ENCODE measurements at places on chromosomes 5 and 9.
A peak's percentile ranks its signal among the peaks of the same experiment; 100 is the strongest.

DNA sequence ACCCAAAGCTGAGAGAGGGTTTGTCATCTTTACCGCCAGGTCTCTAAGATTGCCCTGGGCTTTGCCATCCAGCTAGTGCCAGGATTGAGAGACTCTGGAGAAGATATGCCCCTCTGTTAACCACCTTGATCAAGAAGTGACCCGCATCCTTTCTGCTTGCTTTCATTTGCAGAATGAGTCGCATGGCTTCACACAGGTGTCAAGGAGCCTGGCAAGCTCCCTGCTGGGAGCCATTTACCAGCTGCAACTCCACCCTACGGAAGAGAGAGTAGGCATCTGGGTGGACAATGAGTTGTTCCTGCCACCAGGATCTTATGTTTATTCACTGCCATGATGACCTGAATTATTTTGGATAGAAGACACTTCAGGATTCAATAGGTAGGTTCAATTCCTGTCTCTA is 43.0 kb downstream of the HSD17B3 start:
- DNase-seq: no peak

GRCh38 chr9:101664453-101664852 is 69.7 kb upstream of the PPP3R2 start:
- DNase-seq: no peak

DNA sequence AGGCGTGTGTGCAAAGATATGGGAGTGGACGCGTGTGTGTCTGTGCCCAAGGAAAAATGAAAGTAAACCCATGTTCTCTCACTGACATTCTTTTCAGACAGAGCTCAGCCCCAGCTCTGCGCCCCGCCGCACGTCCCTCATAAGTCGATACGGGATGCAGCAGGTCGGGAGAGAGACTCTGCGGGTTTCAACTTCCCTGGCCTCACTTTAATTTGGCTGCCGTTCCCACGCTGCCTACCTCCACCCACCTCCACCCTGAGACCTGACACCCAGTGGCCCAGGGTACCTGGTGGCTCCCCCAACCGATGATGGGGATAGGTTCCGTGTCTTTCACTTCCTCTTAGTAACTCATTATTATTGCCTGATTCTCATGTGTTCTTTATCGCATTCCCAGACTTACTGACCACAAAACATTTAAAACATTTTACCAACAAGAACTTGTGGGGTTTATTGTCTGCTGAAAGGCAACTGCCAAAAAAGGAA is 19.4 kb downstream of the LHX2 start:
- no peak for DNase-seq

DNA sequence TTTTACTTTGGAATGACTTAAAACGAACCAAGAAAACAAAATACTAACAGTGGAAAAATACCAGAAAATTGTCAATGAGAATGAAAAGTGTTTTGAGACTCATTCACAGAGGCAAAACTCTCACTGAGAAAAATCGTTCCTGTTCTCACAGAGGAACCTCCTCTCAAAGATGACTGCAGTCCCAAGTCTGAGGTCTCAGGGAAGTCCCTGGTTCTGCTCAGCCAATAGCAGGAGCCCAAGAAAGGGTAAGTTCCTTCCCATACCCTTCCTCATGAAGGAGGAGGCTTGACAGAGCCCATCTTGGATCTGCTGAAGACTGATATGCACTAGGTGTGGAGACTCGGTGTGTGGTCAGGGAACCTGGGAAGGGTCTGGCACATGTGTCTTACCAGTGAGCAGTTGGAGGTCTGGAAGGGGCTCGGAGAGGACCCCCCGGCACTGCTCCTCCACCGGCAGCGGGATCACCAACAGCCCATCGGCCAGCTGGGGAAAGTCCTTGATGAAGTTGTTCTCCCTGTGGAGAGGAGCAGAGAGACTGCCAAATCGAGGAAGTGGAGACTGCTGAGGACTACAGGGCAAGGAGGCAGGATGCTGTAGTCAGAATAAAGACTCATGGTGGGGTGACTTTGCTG is 46.0 kb downstream of the TRIM32 start:
- no peak for DNase-seq

DNA sequence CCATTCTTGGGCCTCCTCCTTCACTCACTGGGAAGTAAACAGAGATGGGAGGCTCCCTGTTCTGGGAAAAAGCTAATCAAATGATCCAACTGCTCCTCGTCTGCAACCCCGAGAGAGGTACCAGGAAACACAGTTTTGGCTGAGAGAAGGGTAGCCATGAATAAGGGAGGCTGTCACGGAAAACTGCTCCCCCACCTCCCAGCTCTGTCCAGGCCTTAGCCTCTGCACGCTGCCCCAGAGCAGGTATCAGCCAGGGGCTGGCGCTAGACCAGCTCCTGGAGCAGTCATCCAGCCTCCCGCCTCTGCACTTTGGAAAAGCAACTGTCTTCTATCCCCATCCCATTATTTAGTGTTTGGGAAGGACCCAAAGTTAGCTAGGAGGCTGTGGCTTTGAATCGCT is 266.1 kb downstream of the NDUFS4 start:
- no peak for DNase-seq

GRCh38 chr9:88189371-88189770 is 51.1 kb upstream of the SPATA31C2 start:
- no peak for DNase-seq

DNA sequence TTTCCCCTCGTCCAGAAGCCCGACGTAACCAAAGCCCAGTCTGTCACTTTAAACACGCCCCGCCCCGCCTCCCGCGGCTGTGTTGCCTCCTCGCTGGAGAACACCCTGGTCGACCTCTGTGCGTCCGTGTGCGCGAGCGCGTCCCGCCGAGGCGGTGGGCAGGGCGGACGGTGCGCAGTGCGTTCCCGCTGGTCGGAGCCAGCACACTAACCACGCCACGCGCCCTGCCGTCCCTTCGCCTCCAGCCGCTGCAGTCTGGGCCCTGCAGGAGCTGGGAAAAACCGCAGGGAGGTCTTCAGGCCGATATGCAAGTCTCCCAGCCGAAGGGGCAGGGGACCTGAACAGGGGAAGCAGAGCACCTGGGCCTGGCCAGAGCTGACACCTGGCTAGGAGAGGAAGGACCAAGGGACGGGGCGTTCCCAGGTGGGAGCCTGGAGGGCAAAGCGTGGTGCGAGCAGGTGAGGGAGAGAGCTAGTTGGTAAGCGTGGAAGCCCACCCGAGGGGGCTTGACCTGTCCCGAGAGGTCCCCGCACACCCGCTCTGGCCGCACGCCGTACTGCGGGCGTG is 1.3 kb upstream of the PHPT1 start:
- peak; percentile 66 for DNase-seq

DNA sequence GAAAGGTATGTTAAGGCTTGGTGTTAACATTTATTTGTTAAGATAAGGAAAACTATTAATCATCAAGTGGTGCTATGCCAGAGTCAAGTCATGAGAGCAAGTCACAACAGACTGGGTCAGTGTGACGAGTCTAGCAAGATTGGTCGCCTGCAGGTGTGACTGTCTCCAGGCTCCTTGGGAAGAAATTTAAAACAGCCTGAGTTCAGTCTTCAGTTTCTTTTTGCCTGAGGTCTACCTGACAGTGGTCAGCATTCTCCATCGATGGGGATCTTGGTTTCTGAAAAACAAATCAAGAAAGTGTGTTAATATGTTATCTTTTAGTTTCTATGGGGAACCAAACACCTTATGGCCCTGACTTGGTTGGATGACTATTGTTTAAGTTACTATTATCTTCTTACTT is 56.3 kb downstream of the CETN3 start:
- no peak for DNase-seq

DNA sequence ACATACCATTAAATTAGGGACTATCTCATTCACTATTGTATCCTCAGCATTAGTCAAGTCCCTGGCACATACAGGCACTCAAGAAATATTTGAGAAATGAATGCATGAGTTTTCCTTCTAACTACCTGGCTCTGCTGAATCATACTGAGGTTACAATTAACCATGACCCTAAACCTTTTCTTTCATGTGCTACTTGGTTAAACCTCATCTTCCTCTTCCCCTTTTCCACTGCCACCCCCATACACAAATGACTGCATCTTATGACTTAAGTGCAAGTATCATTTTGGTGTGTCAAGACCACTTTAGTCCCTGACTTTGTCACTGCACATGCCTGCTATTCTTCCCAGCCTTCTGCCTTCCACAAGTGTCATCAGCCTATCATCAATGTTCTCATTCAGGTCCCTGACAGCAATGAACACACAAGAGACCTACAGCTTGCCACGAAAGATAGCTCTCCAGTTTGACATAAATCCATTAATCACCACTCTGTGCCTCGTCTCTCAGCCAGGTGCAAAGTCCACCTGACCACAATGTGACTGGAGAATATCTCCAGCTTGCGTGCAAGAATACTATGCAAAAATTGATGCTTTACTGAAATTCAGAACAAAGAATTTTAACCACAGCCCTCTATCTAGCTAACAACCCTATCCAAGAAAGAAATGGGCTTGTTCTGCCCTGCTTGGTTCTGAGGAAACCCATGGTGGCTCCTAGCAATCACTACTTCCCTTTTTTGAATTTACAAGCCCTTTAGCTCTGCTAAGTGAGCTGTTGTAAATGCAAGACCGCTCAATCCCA is 74.5 kb downstream of the MAPKAP1 start:
- DNase-seq: no peak
